ENCODE measurements at places on chromosomes 3 and 15.
A peak's percentile ranks its signal among the peaks of the same experiment; 100 is the strongest.

DNA sequence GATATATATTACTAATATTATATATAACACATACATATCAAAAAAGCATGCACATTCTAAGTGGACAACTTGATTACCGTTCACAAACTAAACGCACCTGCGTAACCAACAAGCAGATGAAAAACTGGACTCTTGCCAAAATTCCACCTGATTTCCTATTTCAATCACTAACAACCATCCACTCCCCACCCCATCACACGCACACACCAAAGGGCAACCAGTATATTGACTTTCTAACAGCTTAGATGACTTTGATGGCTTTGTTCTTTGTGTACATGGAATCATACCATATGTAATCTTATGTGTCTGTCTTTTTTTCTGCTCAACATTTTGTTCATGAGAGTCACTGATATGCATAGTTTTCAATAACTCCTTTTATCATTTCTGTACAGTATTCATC lies 496.8 kb upstream of the ARRDC4 start:
- DNase-seq, result no peak

DNA sequence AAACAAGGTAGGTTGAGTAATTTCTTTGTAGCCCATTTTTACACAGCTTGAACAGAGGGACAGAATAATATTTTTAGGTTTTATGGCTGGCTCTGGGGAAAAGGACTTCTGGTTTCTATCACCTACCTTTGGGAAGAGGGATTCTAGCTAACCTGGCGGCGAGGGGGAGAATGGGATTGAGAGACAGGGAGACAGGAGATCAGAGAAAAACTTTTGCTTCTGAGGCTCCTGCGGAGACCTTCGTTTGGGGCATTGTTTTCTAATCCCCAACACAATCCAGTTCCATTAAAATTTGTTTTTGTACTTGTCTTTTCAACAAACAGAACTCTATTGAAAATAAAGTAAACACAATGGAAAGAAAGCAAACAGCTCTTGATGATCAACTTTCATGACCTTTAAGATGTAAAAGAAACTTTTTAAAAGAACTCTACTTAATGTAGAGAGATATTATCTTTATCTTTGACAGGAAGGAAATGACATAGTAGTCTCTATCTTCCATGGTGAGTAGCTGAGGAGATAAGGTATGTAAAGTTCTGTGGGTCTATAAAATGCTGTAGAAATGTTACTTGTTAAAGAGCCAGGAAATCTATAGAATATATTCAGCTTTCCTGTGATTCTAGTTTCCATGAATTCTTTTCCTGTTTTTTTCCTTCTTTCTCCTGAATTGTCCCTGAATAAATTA lies 37.0 kb upstream of the P2RY1 start:
- no peak for DNase-seq

DNA sequence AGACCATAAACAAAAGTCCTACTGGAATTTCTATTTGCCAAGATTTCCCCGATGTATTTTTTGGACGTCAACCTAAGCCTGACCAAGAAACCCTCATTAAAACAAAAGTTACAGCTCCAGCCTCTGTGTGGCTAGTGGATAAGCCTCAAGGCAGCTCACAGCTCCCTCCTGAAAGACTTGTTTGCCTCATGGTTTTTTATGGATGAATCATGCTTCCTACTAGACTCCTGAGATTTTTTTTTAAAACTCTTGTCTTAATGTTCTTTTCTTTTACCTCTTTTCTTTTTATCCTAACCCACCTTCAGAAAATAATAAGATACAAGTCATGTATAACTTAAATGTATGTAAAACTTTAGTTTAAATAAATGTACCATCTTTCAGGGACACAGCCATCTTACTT lies 52.4 kb downstream of the SUCNR1 start:
- no peak for DNase-seq

DNA sequence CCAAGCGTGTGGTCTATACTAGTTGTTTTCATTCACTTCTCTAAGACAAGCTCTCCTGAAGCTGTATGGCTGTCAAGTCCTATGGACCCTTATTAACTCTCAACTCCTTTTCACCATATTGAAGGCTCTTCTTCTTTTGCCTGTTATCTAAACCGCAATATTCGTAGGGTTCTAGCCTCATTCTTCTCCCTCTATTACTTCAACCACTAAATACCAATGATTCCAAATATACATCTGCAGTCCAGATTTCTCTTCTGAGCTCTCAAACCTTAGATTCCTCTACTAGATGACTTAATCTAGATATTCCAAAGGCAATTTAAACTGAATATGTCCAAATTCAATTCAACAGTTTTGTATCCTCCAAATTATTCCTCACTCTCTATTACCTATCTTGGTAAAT lies 24.6 kb downstream of the AQR start:
- no peak for DNase-seq

GRCh38 chr15:64883100-64883581 lies 28.6 kb upstream of the ANKDD1A start:
- no peak for DNase-seq

GRCh38 chr3:122993124-122993978 lies 34.2 kb downstream of the SEMA5B start:
- no peak for DNase-seq

DNA sequence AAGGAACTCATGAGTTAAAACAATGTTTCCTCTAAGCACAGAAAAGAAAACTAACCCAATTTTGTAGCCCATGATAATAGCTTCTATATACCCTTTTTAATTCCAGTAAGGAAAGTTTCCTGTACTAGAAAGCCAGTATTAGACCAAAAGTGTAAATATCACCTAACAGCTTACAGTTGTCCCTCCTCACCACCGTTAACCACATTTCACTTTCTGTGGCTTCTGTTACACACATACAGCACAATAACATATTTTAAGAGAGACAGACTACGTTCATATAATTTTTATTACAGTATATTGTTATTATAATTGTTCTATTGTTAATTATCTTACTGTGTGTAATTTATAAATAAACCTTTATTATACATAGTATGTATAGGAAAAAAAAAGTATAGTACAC lies 74.1 kb downstream of the ZNF280D start:
- DNase-seq, result no peak

DNA sequence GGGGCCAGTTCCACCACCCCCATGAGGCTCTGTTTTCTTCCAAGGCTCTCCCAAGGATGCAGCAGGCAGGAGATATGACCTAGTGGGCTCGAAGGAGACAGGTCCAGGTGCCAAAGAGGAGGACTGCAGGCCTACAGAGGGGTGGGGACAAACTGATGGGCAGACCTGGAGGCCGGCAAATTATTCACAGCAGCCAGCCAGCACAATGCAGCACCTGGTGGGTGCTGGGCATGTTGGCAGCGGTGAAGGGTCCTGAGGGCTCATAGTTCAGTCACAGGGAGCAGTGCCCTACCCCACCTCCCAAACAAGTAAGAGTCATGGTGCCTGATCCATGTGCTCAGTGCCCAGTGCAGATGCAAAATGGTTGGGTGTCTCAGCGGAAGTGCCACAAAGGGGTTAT lies 171.7 kb downstream of the ABHD5 start:
- DNase-seq, result no peak

DNA sequence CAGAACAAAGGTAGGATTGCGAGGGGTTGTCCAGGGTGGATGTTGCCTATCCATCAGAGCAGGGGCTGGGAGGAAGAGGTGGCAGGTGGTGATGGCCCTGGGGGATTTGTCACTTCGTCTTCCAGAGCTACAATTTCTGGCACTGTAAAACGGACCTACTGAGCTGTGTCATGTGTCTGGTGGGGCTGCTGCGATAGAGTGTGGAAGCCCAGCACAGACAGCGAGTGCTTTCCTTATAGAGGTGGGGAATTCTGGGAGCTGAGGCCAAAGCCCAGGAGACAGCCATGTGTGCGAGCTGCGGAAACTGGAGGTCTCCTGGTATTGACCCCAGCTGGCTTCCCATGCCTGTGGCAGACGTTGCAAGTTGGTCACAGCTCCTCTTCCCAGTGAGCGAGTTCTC lies 61.2 kb upstream of the SEC22A start:
- no peak for DNase-seq

DNA sequence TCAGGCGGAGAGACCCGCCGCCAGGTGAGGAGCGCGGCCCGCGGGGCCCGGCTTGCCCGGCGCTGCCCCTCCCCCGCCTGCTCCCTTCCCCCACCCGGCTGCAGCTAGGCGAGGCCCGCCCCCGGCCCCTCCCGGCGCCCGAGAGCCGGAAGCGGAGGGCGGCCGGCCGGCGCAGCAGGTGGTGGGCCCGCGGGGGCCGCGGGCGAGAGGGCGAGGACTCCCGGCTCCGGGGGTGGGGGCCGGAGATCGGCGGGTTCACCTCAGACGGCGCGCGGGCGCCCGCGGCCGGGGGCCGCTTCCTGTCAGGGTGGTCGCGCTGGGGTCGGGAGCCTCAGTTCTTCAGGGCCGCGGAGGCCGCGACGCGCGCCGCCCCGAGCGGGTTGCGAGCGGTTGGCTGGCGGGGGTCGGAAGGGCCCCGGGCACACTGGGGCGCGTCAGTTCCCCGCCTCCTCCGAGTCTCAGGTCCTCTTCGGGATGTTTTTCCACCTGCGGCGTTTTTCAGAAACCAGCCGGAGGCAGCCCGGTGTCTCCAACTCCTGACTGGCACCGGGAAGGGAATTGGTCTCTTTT lies 395 bp downstream of the ZFAND6 start:
- peak; percentile 32 for DNase-seq

DNA sequence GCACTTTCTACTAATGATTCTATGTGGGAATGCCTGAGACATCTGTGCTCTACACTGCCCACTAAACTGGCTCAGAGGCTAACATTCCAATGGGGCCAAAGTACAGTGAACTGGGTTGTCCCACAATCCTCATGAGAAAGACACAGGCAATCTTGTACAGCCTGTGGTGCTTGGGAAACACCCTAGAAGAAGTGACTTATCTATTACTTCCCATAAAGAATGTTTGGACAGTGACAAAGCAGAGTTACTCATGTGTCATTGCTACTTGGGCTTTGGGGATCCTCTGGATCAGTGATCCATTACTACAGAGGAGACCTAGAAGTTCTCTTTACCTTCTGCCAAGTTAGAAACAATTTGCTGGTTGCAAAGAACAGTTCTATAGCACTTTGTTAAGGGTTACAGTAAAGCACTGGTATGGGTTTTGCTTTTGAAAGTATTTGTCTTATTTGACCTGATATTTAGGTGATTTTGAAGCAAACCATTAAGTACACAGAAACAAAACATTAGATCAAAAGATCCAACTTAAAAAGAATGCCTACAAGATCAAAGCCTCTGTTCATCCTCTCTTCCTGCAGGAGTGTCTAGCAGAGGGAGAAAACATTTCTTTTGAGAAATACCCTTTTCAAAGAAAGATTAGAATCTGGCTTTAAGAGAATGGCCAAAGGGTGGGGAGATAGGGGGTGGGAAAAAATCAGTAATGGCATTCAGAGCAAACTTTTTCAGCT lies 75.8 kb downstream of the CTNNB1 start:
- DNase-seq, result no peak

GRCh38 chr15:26438718-26439117 lies 334.1 kb downstream of the GABRB3 start:
- no peak for DNase-seq

DNA sequence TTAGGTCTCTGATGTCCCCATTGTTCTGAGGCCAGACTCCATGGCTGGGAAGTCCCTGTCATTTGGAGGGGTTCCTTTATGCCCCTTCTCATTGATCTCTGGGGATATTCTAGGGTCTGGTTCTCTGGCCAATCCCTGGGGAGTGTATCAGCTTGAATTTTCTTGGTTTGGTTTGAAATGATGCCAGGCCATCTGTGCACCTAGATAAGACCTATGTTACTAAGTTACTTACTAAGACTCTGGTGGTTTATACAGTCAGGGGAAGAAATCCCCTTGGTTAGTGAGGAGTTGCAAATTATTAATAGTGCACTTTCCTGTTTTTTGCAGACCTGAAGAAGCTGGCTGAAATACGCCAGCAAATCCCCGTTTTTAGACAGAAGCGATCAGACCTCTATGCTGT lies 20.3 kb downstream of the NIT2 start:
- DNase-seq, result no peak
